NCI-H526 (cell line): ENCODE measurements at places on chromosomes 3 and 15.

GRCh38 chr3:176078906-176079305 is 1118.4 kb downstream of the TBL1XR1 start:
- DNase-seq: no peak

GRCh38 chr15:83866692-83867091 is 212.8 kb downstream of the ADAMTSL3 start:
- no peak for DNase-seq

- DNase-seq: no peak
Measured at GRCh38 chr3:194592798-194593752, 40.1 kb downstream of the TMEM44 start.

- DNase-seq: no peak
Measured at GRCh38 chr15:84773716-84774115, 25.3 kb downstream of the ZNF592 start.

DNA sequence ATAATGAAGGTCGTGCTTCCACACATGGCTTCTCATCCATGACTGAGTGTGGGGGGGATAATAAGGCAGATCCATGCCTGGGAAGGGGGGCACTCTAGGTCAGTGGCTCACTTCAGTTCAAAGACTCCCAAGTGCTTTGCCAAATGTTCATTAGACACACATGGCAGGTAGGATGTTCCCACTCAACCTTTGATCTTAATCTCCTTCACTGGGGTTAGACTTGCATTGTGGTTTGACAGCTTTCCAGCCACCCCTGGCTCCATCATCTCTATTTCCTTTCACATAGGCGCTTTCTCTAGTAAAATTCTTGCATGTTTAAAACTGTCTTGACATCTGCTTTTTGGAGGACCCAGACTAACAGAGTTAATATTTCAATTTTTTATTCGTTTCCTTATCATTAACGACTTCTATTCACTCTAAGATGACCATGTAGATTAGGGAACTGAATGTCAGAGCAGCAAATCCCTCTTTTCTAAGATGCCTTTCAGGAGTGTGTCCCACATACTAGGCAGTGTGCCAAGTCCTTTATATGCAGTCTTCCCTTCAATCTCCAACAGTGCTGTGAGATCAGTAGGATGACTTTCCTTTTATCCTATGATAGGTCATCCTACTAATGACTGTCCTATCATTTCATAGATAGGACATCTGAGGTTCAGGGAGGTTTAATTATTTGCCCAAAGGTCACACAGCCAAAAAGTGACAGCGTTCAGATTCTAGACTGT is 57.9 kb downstream of the BTD start:
- no peak for DNase-seq

GRCh38 chr3:143084856-143085731 is 34.5 kb upstream of the CHST2 start:
- DNase-seq: no peak

DNA sequence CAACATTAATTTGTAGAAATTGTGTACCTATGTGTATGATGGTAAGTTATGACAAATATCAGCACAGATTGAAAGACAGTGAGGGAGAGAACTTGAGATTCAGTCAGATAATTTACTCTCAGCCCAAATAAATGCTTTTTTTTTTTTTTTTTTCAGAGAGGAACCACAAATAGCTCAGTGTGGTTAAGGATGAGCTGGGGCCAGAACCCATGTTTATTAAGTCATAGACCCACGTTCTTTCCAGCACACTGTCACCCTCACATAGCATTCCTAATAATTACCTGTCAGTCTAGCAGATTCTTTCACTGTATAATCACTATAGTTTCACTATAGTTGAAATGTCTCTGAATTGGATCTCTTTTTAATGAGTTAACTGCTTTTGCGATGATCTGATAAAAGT is 246.1 kb downstream of the ZIC1 start:
- DNase-seq: no peak

GRCh38 chr3:143329567-143330211 is 210.1 kb downstream of the CHST2 start:
- DNase-seq: no peak

DNA sequence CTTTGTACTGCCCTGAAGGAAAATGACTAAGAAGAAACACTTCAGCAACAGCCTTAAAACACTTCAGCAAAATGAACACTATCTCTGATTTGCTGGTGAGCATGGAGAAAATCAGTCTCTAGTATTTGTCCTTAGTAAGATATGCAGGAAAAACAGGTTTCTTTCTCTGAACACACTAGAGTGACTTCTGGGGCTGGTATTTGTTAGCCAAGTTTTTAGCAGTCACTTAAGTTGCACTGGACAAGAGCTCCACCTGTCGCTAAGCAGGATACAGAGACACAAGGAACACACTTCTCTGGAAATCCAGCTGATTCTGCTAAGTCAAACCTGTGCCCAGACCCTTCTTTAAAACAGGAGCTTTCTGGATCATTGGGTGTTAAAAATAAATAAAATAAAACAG is 65.3 kb downstream of the CHAC1 start:
- DNase-seq: no peak

- no peak for DNase-seq
Measured at GRCh38 chr3:56720849-56721248, 37.8 kb upstream of the TASOR start.
